ENCODE measurements at places on chromosomes 12 and 14.

GRCh38 chr12:25810683-25811082 is 147.8 kb upstream of the RASSF8 start:
- no peak for DNase-seq

GRCh38 chr14:76235628-76236027 is 83.9 kb downstream of the GPATCH2L start:
- DNase-seq: no peak

DNA sequence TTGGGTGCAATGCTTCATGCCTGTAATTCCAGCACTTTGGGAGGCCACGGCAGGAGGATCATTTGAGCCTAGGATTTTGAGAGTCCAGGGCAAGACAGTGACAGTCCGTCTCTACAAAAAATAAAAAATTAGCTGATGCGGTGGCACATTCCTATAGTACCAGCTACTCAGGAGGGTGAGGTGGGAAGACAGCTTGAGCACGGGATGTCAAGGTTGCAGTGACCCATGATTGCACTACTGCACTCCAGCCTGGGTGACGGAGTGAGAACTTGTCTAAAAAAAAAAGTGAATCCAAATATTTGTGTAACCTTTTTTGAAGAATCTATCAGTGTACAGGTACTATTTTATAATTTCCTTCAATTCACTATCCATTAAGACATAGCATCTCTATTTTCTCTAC is 112.5 kb downstream of the DENND5B start:
- no peak for DNase-seq

DNA sequence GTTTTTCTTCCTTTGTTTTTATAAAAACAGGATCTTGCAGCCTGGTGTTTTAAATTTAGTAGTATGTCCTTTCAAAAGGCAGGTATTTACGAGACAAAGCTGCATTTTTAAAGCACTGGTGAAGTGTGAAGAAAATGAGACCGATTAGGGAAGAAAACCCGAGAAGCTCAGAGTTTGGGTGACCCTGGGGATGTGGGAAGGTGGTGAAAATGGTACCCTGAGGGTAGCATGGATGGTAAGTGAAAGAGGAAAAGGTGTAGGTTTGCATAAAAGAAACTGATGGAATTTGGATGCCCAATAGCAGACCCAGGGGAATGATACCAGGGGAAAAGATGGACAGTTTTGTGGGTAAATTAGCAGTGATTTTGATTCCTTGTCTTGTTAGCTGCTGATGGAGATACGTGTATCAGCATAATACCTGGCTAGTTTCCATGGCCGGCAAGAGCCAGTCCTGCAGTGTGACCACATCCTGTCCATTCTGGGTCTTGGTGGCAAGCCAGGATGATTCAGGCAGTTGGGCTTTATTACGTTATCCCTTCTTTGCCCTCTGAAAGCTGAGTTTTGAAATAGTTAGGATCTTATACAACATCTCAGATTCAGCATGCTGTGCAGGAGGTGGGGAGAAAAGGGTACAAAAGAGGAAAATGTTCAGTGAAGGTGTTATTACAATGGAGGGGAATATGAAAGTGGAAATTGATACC is 8.9 kb downstream of the BICD1 start:
- DNase-seq: no peak
